NCI-H510A (cell line): ENCODE measurements at places on chromosomes 5 and 9.

- DNase-seq: no peak
These were observed 98.4 kb downstream of the CRB2 start for GRCh38 chr9:123454361-123454760.

GRCh38 chr5:163509291-163509951, 4.0 kb downstream of the MAT2B start:
- DNase-seq: no peak

DNA sequence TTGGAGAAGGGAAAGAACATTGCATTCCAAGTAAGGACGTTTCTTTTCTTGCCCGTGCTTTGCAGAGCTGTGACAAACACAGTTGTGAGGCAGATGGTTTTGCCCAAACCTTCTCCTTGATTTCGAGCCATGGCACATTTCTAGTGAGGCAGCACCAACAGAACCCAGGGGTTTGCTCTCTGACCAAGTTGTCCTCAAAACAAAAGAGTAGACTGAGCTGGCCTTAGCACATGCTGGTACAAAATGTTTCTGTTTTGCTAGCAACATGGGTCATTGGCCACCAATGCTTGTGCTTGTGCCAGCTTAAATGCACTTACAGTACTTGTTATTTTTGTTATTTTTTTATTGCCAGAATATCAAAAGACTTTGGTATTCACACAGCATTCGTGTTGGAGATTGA, 328.8 kb downstream of the GADD45G start:
- no peak for DNase-seq

- no peak for DNase-seq
These were observed 3.7 kb downstream of the TXN start for GRCh38 chr9:110252509-110253139.

DNA sequence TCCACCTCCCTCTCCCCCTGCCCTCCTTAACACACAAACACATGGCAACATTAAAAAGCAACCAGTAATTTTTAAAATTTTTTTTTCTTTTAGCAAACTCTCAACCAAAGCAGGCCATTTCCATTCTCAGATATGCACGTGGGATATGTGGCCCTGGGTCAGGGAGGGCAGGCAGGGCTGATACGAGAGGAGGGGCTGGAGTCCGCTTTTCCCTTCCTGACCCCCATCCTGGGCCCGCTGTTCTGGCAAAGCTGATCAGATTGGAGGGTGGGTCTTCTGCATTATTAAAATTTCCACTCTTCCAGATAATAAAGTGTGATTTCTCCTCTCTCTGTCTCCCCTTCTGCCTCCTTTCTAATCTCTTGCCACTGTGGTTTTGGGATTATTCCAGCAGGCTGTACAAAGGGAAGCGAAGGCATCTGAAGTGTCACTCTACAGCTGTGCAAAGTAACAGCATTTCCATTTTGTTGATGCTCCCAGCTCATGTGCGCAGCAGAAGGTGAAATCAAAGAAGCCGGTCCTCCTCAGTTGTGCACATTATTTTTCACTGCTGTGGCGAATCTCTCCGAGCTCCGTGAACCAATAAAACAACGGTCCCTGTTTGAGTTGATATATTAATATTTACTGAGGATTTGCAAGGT, 12.0 kb downstream of the IRX1 start:
- no peak for DNase-seq

DNA sequence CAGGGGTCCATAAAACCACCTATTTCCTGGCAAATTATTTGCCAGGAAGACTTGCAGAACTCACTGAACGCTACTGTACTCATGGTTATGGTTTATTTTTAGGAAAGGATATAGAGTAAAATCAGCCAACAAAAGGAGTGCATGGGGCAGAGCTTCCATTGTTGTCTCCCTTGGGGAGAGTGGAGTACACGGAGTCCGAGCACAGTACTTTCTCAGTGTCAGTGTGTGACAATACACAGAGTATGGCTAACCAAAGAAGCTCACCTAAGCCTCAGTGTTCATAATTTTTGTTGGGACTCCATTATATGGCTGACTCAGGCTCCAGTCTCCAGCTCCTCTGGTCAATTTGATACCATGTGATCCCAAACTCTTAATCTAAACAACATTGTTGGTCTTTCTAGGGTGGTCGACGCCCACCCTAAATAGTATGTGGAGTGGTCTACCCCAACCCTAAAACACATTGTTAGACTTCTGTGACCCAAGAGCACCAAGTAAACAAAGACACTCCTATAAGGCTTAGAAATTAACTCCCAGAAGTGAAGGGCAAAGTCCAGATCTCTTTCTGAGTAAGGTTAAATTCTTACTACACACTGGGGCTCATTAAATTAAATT, 74.9 kb downstream of the SLC44A1 start:
- DNase-seq: no peak

GRCh38 chr5:142472306-142472951, 147.6 kb upstream of the SPRY4 start:
- DNase-seq: no peak

DNA sequence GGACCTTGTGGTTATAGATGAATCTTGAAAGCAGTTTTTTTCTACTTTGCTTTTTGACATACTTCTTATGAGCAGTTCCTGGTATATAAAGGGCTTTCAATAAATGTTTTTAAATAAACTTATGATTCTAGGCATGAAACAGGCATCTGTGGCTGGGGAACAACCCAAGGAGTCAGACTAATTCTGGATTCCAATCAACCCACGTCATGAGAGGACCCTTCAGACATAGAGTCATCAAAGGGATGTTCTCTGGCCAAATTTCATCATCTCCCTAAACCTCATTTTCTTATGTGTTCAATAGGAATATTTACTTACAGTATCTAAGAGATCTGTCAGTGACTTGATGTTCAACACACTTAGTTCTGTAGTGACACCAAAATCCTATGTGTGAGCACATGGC, 243.8 kb upstream of the ZNF462 start:
- DNase-seq: no peak

- DNase-seq: no peak
These were observed 59.6 kb upstream of the LIFR start for GRCh38 chr5:38615981-38616451.

- no peak for DNase-seq
These were observed 197.3 kb downstream of the CAAP1 start for GRCh38 chr9:26695298-26695622.

- DNase-seq: no peak
These were observed 169.4 kb downstream of the APBA1 start for GRCh38 chr9:69502671-69503301.

- DNase-seq: no peak
These were observed 1101.8 kb downstream of the TAF11L14 start for GRCh38 chr5:18736051-18736398.

GRCh38 chr5:125209650-125210049, 463.2 kb upstream of the ZNF608 start:
- no peak for DNase-seq

DNA sequence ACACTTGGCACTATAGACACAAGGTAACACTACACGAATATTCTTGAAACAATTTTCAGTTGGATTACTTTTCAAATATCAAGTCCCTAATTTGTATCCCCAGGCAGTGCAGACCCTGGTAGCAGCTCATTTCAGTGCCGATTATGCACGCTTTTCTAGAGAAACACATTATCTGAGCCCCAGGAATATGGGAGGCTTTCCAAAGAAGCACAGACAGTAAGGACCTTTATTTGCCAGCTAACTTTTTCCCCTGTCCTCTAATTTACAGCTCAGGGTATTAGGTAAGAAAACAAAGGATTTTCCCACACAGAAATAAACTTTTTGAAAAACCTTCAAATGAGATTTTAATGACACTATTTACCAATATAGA, 852.3 kb upstream of the DMAC1 start:
- DNase-seq: no peak

DNA sequence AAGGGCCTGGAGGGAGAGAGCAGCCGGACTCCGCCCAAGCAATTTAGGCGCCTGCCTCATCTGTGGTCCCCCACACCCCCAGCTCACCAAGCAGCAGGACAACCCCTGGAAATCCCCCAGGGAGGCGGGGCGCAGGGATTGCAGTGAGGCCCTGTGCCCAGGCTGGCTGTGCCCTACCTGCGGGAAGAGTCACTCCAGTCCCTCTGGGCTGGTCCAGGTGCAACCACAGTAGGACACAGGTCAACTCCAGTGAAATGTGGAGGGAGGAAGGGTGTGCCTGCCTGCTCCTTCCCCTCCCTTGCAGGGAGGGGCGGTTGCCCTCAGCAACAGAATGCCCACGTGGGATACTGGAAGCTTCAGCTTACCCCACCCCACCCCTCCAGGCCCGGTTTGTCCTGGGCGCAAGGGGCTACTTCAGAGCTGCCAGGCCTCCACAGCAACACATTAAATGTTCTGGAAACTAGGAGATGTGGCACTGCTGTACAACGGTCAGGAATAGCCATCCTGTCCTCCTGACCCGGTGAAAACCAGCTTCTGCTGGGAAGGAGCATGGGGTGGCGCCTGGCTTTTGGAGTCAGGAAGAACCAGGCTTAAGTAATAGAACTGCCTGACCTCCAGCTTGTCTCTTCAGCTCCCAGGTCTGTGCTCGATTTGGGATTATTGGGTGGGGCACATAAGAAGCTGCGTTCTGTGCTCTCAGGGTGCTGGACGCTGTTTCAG, 22.5 kb downstream of the ABO start:
- peak; percentile 10 for DNase-seq

DNA sequence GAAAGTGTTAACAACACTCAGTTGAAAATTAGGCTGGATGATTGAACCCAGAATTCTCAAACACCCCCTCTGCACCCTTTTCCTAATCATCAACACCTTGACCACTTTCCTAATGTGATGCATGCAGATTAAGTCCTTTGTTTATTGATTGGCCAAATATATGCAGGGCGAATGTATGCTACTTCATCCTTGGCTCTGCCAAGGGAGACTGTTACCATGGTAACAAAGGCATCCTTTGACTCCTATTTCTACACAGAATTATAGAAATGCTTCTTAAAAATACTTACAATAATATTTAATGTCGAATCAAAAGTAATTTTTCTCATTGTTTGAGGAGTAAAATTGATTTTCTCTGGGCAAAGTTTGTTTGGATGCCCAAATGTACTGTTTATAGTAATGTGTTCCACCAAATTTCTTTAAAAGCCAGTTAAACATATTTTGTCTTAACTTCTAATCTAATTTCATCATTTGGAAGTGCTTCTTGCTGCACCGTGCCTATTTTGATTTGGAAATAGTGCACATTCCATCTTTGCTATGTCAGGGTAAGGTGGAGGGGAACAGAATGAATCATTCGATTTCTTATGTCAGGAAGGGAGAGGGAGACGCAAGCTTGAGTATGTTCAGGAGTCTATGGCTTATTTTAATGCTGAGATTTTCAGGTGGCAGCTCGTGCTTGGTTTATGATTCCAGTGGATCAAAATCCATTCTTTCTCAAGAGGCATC, 1384.3 kb upstream of the WWC1 start:
- DNase-seq: no peak

DNA sequence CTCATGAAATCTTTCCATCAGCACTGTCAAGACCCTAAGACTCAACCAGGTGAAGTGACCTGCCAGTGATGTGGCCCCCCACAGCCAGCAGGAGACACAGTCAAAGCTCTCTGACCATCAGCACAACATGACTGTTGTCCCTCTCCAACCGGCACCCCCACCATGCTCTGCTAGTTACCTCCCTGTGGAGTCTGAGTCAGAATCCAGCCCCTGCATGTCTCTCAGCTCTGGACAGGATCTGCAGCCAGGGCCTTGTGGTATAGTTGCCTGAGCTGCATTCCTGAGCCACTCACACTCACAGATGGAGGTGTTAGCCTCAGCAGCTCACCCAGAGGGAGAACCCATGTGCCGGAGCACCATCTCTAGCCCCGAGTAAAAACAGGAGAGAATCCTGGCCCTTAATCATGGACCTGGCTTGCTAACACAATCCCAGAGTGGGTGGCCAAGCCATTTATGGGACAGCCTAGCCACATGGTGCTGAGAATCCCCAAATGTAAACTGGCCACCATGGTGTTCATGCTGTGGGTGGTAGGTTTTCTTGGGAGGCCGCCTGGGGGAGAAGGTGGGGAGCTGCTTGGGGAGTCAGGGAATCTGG, 237.8 kb downstream of the PAPPA start:
- no peak for DNase-seq

- no peak for DNase-seq
These were observed 21.2 kb downstream of the ADAM19 start for GRCh38 chr5:157554179-157555036.

DNA sequence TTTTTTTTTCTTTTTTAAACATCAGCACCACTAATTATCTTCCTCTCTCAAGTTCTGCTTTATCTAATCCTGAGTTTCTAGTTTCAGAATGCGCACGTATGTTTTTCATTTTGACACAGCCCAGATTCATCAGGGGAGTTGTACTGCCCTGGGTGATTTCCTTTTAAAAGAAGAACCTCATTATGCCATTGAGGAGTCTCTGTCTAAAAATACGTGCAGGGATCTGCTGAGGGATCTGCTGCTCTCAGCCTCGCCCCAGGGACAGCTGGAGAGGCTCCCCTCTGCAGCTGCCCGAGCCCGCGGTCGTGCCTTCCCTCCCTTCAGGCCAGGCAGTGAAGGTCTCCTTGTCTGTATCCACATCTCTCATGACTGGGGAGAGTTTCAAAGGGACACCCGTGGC, 273.1 kb downstream of the ARHGEF28 start:
- no peak for DNase-seq

DNA sequence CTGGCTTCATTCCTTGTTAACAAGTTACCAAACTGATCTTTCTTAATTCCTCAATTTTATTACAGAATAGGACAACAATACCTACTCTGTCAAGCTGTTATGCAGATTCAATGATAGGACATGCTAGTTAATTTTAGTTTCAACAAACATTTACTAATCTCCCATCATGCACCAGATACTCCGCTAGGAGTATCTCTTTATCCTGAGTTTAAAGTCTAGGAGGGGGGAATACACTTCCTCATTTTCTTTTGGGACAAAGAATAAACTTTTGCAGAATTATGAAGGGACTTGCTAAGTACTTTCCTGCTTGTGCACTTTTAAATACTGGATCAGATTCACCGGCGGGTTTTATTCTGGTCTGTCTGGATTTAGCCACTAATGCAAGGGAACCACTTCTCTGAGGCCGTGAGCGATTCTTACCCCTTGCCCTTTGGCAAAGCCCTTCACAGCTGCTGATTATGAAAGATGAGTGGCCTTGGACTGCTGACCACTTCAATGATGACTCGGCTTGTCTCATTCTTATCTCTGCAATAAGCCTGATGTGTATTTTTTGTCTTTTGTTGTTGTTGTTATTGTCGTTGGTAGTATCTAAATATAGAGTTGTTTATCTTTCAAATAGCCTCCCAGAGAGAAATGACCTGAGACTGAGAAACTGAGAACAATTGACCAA, 73.9 kb downstream of the RMI1 start:
- no peak for DNase-seq

- DNase-seq: no peak
These were observed 20.4 kb upstream of the RPS14 start for GRCh38 chr5:150469718-150470469.

DNA sequence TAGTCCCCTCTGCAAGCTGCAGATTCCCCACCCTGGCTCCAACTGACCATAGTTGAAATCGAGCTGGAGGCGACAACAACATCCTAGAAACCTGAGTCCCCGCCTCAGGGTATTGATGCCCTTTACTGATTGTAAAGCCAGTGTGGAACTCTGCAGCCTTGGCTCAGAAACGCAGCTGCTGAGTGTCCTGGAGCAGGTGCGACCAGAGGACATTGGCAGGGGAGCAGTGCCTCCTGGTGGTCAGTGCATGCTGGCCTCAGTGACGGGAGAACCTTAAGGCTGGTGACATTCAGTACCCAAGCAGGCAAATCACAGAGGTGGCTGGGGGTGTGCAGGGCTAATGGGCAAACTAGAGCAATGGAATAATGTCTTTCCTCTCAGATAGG, 20.4 kb upstream of the ZNF354B start:
- DNase-seq: no peak
